ENCODE measurements at places on chromosomes 11 and 22.

DNA sequence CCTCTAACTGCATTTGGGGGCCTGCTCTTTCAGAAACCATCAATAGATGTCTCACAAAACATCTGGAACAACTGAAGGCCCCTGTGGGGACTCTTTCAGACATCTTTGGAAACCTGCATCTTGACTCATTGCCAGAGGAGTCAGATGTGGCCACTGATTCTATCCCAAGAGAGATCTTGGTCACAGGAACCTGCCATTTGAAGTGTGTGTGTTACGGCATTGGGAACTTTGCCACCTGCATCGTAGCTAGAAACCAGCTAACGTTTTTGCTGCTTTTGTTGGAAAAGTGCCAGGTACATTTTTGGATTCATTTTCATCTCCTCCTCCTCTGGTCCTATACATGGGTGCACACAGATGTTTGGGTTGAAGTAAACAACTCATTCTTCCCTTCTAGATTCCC lies 4.3 kb downstream of the SRRD start:
- no peak for DNase-seq

GRCh38 chr11:61972112-61972671 lies 4.8 kb upstream of the FTH1 start:
- no peak for DNase-seq

DNA sequence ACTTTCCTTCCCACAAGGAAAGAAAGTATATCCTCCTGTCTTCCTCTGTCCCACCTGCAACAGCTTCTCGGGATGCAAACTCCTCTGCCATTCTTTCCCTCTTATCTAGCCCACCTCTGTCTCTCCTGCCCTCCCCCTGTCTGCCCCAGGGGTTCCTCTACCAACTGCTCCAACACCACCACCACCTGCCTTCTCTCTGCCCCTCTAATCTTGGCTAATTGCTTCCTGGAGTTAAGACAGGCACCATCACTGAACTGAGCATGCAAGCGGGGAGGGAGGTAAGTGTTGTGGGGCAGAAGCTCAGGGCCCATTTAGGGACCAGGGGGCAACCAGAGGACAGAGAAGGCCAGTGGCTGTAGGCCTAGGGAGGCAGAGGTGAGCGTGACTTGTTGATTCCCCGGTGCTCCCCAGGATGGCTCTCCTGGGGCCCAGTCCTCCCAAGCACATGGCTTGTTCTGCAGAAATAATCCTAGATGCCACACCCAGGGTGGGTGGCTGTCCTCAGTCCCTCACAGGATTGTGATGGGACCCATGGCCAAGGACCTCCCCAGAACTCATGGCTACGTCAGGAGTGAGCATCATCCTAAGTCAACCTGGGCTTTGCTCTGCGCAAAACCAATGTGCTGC lies 111.1 kb downstream of the TP53I11 start:
- no peak for DNase-seq

GRCh38 chr22:28297504-28297903 lies 378.4 kb upstream of the PITPNB start:
- no peak for DNase-seq

DNA sequence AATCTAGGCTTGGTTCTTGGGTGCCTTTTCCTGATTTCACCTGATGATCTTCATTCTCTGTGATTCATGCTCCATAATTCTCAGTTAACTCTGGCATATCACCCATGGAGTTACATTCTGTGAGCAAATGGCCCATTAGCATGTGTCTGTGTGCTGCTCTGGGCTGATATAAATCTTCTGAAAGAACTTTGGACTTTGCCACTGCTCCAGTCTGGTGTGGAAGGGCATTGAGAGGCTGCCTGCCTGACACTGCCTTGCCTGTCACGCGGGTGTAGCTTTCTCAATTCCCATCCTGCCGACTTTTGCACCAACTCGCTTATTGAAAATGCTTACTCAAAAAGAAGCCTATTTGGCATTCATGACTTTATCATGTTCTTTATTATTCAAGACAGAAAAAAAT lies 42.2 kb downstream of the FAT3 start:
- DNase-seq, result no peak

DNA sequence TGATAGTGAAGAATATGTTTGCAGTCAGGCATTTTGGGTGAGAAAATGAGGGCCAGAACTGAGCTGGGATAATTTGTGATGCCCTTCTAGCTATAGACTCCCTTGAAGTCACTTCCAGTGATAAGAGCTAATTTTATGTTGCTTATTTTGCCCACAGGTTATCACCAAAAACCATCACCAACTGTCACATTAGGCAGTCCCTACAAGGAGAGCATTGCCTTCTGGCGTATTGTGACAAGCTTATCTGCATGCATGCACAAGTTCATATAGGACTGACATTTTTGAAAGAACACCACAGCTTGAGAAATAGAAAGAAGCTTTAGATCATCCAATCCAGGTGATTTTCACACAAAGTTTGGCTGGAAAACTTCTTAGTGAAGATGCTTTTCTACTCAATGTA lies 735.3 kb upstream of the RAG2 start:
- DNase-seq, result no peak

GRCh38 chr11:11735586-11735985 lies 106.2 kb upstream of the USP47 start:
- no peak for DNase-seq

GRCh38 chr11:93737904-93738612 lies 3.2 kb downstream of the TAF1D start:
- DNase-seq, result no peak

- peak; percentile 52 for DNase-seq
These were observed 73.0 kb upstream of the PHF21B start for GRCh38 chr22:45082795-45083194.

GRCh38 chr22:31497148-31497938 lies 1.0 kb downstream of the SFI1 start:
- no peak for DNase-seq

DNA sequence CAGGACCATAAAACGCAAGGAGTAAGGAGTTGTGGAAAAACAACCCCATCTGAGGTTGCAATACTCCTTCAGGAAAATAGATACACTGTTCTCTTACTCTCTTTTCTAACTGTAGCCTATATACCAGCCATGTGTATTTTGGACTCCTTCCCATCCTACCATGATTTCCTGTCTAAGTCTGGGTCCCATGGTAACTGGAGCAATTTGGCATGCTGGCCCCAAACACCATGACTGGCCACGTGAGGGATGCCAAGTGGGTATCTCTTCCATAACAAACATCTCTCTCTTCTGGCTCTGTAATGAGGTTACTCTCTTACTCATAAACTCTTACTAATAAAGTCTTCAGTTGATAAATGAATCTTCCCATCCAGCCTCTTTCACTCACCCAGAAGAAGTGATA lies 26.5 kb downstream of the ABTB2 start:
- no peak for DNase-seq

GRCh38 chr11:1639102-1639620 lies 9.6 kb downstream of the KRTAP5-5 start:
- DNase-seq, result no peak

DNA sequence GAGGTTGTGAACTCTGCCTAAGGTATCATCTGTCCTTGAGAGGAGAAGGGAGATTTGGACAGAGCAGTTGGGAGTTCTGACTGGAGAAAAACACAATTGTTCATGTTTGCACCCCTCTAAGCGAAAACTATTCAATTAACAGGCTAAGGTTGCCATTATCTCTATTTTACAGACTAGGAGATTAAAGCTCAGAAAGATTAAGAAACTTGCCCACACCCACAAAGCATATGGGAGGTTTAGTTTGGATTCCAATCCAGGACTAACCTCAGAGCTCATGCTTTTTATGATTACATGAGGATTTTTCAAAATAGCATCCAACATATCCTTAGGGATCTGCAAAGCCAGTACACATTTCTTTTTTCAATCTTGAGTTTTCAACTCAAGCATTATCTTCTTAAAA lies 22.0 kb downstream of the GAB2 start:
- no peak for DNase-seq

DNA sequence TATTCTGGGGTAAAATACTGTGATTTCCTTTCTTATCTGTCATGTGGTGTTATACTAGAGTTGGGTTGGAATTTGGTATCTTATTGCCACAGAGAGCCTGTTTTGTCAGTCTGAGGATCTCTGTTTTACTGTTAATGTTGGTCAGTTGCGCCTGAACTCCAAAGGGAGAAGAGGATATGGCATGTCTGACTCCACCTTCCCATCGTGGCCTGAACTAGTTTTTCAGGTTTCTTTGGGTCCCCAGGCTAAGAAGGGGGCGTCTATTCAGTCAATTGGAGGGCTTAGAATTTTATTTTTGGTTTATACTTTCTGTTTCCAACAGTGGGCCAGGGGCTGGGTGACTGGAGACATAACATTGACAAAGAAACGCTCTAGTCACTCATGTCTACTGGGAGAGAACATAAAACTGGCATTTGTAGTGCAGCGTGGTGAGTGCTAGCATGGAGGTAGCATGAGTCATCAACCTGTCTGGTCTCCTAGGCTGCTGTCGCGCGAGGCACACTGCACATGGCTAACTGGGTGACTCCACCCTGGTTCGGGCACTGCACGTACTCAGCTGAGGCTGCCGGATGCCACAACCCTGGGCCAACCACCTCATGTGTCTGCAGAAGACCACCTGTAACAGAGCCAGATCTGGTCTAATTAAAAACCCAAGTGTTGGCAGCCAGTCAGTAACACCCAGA lies 120.1 kb upstream of the OR9Q1 start:
- DNase-seq, result peak; percentile 59

- DNase-seq, result peak; percentile 84
These were observed 25.9 kb upstream of the ATXN10 start for GRCh38 chr22:45645526-45646414.

DNA sequence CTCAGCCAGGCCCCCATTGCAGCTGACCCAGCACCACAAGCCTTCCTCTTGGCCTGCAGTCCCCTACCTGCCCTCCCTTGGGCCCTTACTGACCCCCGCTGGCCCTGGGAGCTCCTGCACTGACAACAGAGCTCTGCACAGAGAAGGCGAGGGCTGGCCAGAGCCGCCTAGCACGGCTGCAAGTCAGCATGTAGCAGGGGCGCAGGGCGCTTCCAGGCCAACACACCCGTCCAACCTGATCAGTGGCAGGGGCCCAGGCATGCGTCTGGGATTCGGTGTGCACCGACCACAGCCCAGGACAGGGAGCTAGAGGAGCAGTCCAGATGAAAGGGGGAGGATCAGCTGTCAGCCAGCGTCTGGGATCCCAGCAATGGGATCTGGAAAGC lies 7.6 kb downstream of the WNT7B start:
- no peak for DNase-seq

- DNase-seq, result no peak
These were observed 93.0 kb downstream of the UVRAG start for GRCh38 chr11:75907906-75908527.

GRCh38 chr11:29449281-29450074 lies 567.4 kb downstream of the KCNA4 start:
- DNase-seq, result no peak

GRCh38 chr11:117501237-117501898 lies 173.7 kb downstream of the CEP164 start:
- no peak for DNase-seq

- DNase-seq, result peak; percentile 57
These were observed 187.0 kb downstream of the DSCAML1 start for GRCh38 chr11:117610045-117610444.

- DNase-seq, result no peak
These were observed 12.8 kb downstream of the RPUSD4 start for GRCh38 chr11:126198648-126199047.

GRCh38 chr22:21823740-21824444 lies 43.6 kb downstream of the MAPK1 start:
- no peak for DNase-seq

DNA sequence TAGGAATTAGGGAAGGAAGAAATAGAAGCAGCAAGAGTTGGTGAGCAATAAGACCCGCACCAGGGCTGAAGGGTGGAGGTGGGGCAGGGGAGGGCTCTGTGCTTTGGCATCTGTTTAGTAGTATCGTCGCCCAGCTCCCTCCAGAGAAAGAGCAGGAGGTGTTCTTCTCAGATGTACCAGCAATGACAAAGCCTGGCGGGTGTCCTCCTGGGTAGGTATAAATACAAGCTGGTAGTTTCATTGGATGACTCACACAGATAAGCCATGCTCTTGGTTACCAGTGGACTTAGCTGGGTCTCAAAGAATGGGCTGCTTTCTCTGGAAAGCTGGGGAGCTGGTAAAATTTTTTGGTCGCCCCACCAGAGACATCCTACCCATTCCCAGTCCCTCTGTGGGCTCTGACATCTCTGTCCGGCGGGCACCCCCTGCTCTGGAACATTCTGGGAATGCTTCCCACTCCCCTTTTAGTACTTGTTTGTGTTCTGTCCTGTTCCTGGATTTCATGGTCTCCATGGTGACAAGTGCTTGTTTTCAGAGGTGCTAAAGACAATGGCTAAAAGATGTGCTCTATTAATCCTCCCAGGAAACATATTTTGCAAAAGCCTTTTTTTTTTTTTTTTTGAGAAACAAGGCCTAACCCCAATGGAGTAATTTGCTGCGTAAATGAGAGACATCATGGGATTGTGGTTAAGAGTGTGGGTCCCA lies 15.4 kb upstream of the TUBA8 start:
- peak; percentile 30 for DNase-seq

DNA sequence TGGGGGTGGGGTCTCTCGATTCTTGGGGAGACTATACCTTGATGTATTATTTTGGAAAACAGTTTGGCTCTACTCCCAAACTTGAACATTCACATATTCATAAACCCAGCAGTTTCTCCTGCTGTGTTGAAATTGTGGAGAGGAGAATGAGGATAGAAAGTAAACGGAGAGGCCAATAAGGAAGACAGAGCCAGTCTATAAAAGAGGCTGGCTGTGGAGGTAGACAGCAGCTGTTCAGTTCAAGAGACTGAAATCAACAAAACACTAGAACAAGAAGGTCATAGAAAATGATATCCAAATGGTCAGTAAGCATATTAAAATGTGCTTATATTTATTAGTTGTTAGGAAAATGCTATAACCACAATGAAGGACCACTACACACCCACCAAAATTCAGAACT lies 1.9 kb upstream of the MOGAT2 start:
- DNase-seq, result no peak

- DNase-seq, result peak; percentile 2
These were observed 290.3 kb upstream of the API5 start for GRCh38 chr11:43021466-43021865.

GRCh38 chr11:81700076-81700475 lies 1033.6 kb downstream of the FAM181B start:
- DNase-seq, result no peak

GRCh38 chr11:30257058-30257457 lies 26.2 kb downstream of the FSHB start:
- no peak for DNase-seq

DNA sequence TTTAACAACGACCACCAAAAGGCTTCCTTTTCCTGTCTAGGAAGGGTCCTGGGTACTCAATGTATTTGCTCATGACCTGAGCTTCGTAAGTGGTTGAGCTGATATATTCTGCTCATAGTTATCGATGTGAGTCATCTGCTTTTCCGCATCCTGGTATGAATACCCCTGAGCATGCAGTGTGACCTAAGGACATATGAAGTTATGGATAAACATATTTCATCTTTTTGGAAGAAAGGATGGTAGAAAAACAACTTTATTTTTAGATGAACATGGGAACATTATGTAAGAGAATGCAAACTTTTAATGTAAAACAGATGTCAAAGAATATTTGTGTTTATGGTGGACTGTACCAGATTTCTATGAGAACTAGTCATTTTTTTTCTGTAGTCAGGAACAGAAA lies 28.4 kb downstream of the TRPC6 start:
- DNase-seq, result no peak

Measured in activated CD8-positive, alpha-beta T cell treated with anti-CD3 and anti-CD28 coated beads for 36 hours (primary cell).